ENCODE measurements at places on chromosomes 3 and 15.

GRCh38 chr3:14601692-14602005 is 49.9 kb upstream of the CCDC174 start:
- DNase-seq = no peak

DNA sequence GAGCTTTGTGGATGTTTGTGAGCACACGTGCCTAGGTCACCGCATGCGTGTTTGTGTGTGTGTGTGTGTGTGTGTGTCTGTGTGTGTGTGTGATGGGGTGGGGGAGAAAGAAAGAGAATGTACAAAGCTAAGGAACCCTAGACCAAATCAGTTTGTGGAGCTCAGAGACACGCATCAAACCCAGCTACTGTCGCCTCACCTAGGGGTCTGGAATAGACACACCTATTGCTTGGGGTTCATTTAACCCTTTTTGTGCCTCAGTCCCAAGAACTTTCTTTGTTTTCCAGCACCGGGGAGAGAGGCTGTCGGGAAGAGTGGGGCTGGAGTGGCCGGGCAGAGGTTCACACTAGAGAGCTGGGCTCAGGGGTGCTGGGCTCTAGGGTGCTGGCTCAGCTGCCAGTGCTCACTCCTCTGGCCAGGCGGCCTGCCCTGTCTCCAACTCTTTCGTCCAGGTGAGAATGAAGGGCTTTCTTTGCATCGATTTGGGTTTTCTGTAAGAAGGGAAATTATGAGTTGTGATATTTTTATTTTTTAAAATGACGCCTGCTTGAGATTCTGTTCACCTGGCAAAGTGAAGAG is 221.6 kb downstream of the MEIS2 start:
- no peak for DNase-seq

- no peak for DNase-seq
Measured at GRCh38 chr15:56064152-56064551, 70.7 kb upstream of the NEDD4 start.

- no peak for DNase-seq
Measured at GRCh38 chr3:149765762-149766334, 13.6 kb upstream of the COMMD2 start.

GRCh38 chr3:194150252-194150934 is 14.4 kb downstream of the HES1 start:
- no peak for DNase-seq

- DNase-seq = no peak
Measured at GRCh38 chr15:79314811-79315210, 3.9 kb downstream of the TMED3 start.
